ENCODE measurements at places on chromosomes 1 and 21.
A peak's percentile ranks its signal among the peaks of the same experiment; 100 is the strongest.

GRCh38 chr21:43718872-43719747 lies at the start of gene PDXK:
PDXK (plus strand) TSS chr21:43719129; CDS start chr21:43719295, 166 bp downstream.
- DNase-seq = peak; percentile 78

GRCh38 chr1:20640183-20640597 lies 6.9 kb downstream of the PINK1 start:
- peak; percentile 69 for DNase-seq

DNA sequence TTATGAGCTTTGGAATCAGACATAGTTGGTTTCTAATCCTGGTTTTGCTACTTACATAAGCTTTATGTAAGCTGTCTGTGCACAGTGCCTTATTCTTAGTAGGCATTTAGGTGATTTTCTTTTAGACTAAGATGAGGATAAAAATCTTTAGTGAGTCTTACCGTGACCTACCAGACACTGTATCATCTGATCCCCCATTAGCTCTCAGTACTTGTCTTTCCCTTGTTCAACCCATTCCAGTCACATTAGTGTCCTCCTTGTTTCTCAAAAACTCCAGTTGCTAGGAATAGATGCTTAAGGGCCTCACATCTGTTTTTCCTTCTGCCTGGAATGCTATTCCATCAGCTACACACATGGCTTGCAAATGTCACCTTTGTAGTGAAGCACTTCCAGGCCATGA lies 18.8 kb downstream of the PPP1R12B start:
- DNase-seq = no peak

DNA sequence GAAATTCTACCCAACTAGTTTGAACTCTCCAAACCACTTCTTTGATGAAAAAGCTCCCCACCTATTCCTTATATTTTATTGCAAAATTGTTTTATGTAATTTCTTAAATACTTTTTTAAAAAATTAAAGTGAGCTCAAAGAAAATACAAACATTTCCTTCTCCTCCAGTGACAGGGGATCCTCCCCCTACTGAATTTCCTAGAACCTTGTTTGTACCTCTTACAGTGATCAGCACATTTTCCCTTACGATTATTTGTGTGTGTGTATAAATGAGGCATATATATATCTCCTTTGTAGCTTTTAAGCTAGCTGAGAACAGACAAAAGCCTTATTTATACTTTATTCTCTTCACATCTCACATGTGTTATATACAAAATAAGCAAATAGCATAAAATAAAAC lies 44.4 kb downstream of the VAV3 start:
- DNase-seq = no peak

DNA sequence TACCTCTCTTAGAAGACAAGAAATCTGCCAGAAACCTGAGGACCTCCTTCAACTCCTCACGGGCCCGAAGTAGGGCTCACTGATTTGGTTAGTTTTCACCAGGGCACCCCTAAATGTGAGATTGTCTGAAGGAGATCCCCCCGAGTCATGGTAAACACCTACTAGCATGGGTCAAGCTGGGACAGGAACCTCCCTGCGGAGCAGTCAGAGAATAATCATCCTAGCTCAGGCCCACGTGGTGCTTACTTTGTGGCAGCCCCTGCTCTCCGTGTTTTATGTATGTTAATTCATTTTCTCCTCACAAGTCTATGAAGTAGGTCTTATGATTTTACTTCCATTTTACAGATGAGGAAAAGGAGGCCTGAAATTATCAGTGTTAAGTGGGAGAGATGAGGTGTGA lies 138.2 kb downstream of the NTPCR start:
- no peak for DNase-seq

- DNase-seq = no peak
Observed at GRCh38 chr21:34120867-34121266, 47.5 kb downstream of the MRPS6 start.

Data from fibroblast of lung (primary cell).